Dermis microvascular lymphatic vessel endothelial cell (primary cell): ENCODE measurements at places on chromosomes 1 and 21. TPM values are rescaled to one million over a fixed set of nuclear protein-coding genes. Genes with fewer than 3 reads are reported as not detected.

DNA sequence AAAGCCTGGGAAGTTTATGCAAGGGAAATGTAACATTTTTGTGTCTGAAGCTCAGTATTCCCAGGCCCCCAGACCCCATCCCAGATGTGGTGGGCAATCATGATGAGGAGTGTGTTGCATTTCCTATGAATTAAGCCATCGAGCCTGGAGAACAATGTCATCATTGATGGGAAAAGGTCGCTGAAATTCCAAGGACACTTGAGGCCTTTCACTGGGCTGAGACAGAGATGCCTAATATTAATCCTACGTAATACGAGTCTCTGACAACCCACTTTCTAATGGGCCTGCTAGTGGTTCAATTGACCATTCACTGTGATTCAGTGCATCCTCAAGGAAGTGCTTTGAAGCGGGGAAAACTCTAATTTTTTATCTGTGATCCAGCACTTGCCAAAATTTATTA, 291.6 kb downstream of the PLPP3 start:
- no peak for DNase-seq

- no peak for DNase-seq
These were observed 16.4 kb upstream of the C1orf159 start for GRCh38 chr1:1132042-1132950.

DNA sequence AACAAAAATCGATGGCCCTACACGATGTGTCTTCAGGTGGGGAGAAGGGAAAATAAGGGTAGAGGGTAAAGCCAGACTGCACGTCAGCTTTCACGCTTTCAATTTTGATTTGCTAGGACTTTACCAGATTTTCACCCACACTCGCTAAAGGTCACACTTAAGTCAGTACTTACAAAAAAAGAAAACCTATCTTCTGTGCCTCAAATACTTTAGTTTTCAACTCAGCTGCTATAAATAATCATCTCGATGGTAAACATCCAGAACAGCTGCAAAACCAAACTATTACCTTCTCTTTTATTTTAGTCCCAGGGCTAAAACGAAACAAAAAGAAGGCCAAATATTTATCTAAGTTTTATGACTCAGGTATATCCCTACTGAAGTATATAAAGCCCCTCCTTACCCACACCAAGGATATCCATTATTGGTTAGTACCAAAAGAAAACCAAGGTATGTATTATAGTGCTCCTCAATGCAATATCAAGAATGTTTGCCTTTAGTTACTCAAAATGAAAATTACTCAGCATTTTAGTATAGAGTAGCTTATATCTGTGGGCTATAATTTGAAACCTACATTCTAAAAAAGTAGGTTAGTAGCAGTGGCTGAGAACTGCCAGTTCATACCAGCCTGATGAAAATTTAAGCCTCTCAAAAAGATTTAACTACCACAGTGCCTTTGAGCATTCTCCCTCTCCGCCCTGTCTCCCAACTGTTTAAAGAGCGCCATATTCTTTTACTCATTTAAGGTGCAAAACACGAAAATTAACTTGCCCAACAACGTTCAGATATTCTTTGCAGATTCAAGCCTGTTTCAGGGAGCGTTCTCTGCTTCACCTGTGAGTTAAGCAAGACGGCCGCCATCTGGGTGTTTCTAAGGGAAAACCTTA, 1.5 kb downstream of the CSDE1 start:
- DNase-seq = no peak

Gene CRYBG2
- total RNA-seq = 0.25 and 0.51 TPM in 2 replicates

GRCh38 chr21:14863745-14864210, 201.0 kb downstream of the NRIP1 start:
- DNase-seq = no peak

DNA sequence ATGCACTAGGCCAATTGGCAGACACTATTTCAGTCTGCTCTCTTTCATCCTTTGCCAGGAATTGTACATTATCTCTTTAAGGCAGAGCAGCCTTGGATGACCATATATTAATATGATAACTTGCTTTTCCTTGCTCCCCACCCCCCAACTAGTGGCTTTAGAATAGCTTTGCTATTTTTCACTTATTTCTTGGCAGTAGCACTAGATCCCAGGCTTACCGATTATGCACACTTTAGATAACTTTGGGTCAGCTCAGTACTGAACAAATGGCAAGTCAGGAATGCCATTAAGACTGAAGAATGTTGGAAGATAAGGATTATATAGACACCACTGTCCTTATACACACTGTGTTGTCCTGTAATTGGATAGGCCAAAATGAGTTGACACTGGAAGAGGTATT, 146.4 kb downstream of the FGGY start:
- no peak for DNase-seq

DNA sequence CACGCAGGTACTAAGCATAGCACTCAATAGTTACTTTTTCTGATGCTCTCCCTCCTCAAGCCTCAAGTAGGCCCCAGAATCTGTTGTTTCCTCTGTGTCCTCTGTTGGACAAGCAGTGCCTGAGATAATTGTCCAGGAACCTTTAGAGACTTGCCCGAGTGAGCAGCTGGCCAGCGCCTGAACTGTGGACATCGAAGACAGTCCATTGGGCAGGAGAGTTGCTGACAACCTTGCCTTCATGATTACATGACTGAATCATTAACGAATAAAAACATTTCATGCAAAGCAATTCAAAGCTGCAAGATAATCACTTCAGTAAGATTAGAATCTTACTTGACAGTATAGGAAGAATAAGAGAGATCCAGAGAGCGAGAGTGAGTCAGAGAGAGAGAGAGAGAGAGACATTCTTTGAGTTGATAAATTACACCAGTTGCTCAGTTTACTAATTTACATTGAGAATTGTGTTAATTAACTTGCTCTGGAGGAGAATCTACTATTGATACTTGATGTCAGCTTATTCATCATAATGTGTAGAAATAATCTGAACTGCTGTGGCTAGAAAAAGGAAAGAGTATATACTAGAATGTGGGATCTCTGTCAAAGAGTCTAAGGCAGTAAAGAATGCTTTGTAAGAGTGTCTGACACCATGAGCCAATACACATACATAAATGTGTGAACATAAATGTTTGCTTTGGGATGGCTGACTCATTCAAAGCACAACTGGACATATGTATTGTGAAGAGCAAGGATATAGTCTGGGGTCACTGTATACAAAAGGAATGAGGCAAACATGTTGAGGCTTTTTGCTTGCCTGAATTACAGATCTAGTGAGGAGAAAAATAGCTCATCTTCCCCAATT, 216.0 kb downstream of the ZNF326 start:
- DNase-seq = no peak

Gene FCRL2
- total RNA-seq = not detected in 2 replicates

DNA sequence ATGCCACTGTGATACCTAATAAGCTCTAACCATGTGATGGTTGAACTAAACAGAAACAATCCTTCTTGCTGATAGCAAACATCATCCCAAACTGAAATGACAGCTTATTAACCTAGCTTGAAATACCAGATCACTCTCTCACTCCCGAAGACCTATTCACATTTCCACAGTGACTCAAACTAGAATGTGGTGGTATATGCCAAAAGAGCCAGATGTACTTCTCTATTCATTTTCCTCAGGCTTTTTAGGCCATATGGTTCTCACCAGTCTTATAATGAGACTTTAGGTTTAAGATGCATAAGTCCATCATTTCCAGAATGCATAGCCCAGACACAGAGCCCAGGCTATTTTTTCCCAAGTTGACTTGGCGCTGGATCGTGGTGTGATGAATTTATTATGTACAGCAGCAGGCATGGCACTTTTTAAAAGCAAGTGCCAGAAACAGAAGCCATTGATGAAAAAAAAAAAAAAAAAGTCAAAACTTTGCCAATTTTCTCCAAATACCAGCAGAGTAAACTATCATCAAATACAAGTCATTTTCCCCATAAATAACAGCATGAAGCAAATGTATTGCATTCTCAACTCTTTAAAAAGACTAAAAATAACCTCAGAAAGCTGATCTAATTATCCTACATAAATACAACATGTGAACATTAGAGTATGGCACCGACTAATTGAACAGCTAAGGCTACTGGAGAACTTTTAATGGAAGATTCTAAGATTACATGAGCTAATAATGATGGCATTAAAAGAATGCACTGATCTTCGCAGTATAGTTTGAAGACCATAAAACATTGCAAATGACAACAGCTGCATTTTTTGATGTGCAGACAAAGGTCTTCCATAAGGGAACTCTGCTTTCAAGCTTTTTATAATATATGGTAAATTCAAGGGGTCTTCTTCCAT, 365.4 kb downstream of the LRRIQ3 start:
- DNase-seq = no peak

DNA sequence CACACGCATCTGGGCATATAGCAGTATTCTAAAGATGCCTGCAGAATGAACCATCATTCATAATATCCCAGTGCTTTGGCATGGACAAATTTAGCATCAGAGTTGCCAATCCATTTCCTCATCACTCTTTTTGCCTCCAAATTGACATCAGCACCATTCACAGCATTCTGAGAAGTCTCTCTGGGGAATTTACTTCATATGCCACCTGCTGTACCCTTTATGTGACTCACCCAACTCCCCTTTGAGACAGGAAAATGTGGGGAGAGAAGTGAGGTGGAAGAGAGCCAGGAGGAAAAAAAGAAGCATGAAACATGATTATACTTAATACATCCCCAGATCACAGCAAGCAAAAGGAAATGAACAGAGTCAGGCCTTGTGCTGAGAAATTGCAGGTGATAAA, 37.4 kb downstream of the RAB3B start:
- DNase-seq = no peak

DNA sequence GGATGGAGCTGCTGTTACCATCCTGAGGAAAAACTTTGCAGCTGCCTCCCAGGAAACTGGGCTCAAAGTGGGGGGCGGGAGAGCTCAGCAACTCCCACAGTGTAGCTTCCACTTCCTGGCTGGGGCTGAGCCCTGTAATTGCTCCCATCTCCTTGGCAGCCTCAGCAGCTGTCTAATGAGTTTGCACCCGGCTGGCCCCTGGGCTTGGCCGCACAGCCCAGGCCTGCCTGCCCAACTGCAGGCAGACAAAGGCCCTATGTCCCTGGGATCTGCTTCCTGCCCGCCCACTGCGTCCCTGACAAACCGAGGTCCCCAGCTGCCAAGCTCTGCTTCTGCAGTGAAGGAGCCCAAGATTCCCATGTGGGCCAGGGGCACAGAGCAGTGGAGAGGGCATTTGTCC, 30.1 kb downstream of the EDN2 start:
- DNase-seq = no peak

DNA sequence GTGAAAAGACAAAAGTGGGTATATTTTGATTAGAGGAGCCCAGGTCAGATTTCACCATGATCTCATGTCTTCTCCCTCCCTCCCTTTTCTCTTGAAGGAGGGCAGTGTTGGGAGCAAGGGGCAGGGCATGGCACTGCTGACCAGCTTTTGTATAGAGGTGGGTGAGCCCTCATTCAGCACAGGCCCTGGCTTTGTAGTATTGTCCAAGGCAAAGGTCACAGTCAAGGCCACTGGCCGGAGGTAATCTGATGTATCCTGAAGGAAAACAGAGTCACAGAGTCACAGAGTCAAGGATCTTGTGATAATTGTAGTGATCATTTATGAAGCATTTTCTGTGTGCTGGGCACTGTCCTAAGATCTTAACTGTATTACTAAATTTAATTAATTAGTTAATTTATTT, 11.9 kb downstream of the ITGA10 start:
- DNase-seq = no peak

DNA sequence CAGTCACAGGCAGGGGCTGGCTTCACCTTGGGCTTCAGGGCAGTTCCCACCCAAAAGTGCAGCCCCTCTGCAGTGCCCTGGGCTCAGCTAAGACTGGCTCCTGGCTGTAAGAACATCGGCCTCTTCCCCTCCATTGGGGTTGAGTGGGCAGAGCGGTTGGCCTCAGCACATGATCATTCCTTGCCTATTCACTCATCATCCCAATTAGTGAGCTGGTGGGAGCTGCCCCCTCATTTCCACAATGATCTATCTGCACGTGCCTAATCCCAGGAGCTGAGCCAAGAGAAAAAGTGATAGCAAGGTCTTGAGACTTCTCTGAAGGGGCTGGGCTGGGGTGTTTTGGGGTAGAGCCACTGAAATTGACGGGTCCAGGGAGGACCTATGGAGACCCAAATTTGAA, 133.6 kb downstream of the SYF2 start:
- DNase-seq = no peak

DNA sequence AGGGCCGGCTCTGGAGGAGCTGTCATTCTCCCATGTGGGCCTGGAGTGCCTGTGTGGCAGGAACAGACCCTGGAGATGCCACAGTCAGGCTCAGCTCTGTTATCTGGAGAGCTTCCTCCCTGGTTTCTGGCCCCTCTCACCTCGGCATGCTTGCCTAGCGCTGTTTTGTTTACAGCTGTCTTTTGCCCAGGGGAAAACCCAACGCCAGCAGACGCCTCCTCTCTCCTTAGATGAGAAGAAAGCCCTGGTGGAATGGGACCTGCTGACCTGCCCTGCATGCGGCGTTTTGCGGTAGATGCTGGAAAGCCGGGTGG, 104.9 kb downstream of the CRYAA start:
- DNase-seq = no peak
